ENCODE measurements at places on chromosomes 12 and 14.

DNA sequence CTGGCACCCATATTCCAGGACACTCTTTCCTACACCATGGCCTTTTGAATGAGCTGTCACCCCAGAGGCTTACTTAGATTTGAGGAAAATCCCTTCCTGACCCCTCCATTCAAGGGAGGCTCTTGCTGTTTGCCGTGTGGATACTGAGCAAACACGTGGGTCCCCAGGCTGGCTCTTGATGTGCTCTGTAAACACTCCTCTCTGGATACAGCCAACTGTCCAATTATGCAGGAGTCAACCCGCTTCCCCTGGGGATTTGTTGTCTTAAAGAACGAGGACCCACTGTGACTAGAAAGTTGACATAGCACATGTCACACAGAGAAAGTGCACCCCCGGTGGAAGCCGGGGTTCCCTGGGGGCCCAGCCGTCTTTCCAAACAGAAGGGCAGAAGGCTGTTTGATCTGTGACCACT lies 75.8 kb upstream of the CEP83 start:
- no peak for DNase-seq

GRCh38 chr12:75489613-75490210 lies 9.2 kb downstream of the GLIPR1 start:
- no peak for DNase-seq

GRCh38 chr12:94841177-94841576 lies 162.3 kb downstream of the NDUFA12 start:
- DNase-seq, result no peak

DNA sequence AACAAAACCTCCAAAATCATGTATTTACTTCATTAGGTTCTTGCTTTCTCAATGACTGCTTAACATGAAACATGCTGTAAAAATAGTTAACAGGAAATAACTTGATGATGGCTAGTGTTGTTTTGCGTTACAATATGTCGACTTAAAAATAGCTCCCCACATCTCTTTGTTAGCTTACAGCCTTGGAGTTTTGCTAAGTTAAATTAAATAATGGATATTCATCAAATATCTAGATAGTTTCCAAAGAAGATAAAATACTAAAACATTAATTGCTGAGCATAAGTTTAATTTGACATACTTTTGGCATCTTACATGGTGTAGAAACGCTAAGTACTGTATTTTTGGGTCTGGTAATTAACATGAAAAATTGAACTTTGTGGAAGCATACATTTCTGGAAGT lies 500.6 kb upstream of the NOVA1 start:
- DNase-seq, result no peak

- no peak for DNase-seq
These were observed 16.9 kb downstream of the BEST3 start for GRCh38 chr12:69682110-69682755.

DNA sequence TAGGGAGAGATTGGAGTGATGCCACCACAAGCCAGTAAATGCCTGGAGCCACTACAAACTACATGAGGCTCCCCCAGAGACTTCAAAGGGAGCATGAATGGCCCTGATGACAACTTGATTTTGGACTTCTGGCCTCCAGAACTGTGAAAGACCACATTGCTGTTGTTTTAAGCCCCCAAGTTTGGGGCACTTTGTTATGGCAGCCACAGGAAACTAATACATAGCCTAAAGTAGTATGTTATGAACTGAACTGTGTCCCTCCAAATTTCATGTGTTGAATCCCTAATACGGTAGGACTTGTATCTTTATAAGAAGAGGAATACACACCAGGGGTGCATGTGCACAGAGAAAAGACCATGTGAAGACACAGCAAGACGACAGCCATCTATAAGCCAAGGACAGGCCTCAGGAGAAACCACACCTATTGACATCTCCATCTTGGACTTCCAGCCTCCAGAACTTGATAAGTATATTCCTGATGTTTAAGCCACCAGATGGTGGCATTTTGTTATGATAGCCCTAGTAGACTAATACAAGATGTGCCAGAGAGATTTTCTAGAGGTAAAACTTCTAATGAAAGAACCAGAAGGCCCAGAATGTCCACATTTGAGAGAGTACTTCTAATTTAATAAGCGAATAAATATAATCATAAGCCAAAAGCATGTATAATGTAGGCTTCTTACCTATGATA lies 127.1 kb upstream of the BMP4 start:
- DNase-seq, result no peak

- DNase-seq, result no peak
These were observed 21.1 kb downstream of the NUBPL start for GRCh38 chr14:31582286-31582691.

DNA sequence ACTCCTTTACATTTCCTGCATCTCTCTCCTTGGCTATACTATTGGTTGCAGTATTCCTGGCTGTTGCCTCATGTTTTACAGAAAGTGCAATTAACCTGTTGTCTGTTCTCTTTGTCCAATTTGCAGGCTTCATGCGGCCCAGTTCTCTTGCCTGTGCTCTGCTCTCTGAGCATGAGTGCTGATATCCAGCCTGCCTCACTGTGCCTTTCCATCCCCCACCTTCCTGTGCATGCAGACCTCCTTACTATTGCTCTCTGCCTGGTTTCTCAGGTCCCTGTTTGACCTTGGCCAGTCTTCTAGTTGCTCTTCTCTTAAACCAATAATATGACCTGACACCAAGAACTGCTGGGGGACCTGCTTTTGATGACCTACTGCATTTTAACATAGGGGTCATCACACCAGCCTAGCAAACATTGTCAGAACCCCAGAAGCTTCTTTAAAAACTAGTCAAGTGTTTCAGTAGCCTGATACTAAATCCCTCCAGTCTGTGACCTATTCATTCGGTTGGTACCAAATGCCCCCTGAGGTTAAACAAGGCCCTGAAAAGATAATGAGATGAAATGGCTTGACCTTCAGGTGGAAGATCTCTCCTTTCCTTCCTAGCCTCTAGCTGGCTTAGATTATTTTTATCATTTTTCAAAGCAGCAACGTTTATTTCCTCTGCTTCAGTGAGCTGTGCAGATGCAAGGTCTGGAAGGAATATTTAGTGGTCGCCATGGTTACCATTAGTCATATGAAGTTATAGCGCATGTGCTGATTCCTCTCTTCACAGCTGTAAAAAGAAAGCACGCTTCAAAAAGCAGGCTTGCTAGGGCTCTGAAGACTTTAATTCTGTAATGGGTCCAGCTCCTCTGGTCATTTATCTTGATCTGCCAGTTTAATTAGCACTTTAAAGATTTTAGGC lies 216.5 kb downstream of the PHLDA1 start:
- peak; percentile 30 for DNase-seq

- DNase-seq, result no peak
These were observed 92.1 kb downstream of the LIN7A start for GRCh38 chr12:80845639-80846038.

DNA sequence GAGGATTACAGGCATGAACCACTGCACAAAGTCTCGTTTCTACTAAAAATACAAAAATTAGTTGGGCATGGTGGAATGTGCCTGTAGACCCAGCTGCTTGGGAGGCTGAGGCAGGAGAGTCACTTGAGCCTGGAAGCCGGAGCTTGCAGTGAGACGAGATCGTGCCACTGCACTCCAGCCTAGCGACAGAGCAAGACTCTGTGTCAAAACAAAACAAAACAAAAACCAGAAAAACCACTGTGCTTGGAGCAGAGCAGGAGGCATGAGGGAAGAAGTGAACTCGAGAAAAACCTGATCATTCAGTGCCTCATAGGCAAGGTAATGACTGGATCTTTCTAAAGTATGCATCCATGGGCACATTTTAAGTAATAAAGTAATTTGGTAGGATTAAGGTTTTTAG lies 487.8 kb downstream of the KCNH5 start:
- DNase-seq, result no peak

DNA sequence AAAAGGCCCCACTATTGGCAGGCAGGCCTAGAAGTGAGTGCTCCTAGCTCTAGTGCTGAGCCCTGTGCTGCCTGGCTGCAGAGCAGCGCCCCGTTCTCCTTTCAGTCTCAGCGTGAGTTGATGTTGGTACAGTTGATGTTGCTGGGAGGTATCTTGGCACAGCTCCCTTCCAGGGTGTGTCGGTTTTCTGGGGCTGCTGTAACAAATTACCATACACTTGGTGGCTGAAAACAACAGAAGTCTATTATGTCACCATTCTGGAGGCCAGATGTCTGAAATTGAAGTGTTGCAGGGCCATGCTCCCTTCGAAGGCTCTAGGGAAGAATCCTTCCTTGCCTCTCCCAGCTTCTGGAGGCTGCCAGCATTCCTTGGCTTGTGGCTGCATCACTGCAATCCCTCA lies 151.4 kb downstream of the TSPAN9 start:
- DNase-seq, result no peak

DNA sequence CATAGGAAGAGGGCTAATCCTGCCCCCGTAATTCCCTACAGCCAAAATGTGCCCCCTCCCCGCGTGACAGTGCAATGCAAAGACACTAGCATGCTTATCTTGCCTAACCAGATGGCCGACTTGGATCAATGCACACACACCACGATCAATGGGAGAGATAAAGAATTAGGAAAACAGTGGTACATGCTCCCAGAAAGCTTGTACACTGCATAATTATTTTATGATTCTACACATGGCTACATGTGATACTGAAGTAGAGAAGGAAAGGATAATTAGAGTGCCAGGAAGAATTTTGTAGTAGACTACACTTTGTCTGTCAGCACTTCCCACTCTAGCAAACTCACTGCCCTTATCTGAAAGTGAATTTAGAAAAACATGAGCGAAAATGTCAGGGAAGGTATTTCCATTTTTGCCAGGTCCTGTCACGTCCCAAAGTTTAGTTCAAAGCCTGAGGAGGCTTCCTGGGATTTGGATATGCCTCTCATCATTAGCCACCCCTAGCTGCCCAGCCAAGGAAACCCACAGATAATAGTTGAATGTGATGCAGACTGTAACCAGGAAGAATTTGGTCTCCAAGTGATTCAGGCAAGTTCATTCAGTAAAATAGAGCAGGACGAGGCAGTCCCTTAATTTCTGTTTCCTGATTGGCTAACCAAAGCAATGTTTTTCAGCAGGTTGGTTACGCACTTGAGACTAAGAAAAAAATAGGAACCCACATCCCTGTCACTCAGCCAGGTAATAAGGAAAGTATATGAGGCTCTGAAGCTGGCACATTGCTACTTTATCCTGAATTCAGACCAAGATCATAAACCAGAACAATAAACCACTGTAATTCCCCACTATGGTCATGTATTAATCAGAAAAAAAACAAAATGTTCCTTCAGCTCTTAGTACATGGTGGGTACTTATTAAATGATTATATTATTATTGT lies 199.6 kb upstream of the OTX2 start:
- DNase-seq, result no peak

DNA sequence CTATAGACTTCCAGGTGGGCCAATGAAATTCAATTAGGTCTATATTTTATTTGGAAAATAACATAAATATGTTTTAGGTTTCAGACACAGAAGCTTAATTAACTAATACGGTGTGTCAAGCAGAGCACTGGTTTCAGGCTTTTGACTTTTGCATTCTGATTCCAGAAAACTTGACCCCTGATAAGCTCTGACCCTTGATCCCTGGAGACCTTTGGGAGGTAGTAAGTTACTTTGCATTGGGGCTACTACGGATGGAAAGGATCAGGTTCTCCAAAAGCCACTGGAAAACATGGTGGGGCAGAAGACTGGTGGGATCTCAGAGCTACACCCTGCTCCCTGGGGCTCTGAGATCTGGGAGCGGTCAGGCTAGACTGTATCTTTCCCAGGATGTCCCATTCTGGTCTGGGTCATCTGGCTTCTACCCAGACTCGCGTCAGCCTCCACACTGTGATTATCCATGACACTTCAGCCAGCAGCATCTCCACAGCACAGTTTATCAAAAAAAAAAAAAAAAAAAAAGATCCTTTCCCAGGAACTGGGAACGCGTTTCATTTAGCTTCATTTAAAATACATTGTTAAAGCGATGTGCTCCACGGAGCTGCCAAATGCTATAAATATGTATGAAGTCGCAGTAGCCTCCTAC lies 17.8 kb upstream of the EMP1 start:
- DNase-seq, result peak; percentile 85

Data from uterus (tissue), 4 donors.